AG09319 (cell line): ENCODE measurements at places on chromosomes 12 and 14.

GRCh38 chr14:39991041-39991440 is 558.8 kb upstream of the FBXO33 start:
- DNase-seq = no peak

DNA sequence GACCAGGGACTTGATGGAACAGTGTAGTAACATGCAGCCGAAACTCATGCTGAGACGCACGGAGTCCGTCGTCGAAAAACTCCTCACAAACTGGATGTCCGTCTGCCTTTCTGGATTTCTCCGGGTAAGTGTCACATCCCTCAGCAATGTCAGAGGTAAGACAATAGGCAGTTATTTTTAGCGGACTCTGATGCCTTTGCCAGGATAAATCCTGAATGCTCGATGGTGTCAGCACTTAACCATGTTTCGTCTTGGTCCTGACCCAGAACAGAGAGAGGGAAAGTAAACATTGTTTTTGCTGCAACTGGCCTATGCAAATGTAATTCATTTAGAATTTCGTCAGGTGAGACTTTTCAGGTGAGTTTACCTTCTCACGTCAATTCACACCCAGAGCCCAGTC is 112.3 kb downstream of the PLXNC1 start:
- DNase-seq = no peak

- no peak for DNase-seq
Measured at GRCh38 chr12:6229224-6230218, 29.3 kb downstream of the CD9 start.

DNA sequence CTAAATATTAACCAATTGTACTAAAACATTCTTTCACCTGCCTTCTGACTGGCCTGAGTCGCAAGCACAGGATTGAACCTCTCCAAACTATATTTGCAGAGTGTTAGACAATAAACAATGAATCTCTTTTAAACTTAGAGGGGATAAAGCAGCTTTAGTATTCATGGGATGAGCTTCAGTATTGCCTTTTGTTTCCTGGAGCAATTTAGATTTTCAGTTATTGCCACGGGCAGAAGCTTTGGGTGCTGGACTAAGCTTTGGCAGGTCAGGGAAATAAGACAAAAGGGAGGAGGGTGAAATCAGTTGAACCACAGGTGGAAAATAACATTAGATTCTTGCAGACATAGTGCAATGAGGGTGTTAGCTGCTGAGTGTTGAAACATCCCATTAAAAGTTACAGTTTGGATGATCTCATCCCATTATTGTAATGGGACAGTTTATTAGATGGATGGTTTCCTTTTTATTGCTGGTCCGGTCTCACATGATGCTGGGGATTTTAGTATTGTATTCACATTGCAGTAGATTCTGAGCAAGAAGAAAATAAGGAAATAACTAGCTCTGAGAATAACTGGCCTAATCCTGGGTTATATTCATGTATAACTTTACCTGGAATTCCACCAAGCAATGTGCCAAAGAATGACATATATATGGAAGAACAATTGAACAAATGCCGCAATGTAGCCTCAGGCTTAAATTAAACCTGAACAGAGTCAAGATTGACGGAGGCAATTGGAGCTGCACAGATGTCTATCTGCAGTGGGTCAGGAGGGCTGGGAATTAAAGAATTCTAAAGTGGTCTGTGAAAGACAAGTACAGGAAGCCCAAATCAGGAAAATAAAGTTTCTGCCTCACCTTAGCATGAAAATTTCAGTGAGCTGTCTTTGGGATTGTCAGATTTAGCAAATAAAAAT is 1092.8 kb upstream of the SEL1L start:
- no peak for DNase-seq

- DNase-seq = no peak
Measured at GRCh38 chr14:92754966-92755365, 6.5 kb upstream of the LGMN start.

- DNase-seq = no peak
Measured at GRCh38 chr12:4447151-4447550, 1.5 kb upstream of the FGF6 start.

GRCh38 chr12:131494741-131495524 is 216.0 kb upstream of the SFSWAP start:
- no peak for DNase-seq

DNA sequence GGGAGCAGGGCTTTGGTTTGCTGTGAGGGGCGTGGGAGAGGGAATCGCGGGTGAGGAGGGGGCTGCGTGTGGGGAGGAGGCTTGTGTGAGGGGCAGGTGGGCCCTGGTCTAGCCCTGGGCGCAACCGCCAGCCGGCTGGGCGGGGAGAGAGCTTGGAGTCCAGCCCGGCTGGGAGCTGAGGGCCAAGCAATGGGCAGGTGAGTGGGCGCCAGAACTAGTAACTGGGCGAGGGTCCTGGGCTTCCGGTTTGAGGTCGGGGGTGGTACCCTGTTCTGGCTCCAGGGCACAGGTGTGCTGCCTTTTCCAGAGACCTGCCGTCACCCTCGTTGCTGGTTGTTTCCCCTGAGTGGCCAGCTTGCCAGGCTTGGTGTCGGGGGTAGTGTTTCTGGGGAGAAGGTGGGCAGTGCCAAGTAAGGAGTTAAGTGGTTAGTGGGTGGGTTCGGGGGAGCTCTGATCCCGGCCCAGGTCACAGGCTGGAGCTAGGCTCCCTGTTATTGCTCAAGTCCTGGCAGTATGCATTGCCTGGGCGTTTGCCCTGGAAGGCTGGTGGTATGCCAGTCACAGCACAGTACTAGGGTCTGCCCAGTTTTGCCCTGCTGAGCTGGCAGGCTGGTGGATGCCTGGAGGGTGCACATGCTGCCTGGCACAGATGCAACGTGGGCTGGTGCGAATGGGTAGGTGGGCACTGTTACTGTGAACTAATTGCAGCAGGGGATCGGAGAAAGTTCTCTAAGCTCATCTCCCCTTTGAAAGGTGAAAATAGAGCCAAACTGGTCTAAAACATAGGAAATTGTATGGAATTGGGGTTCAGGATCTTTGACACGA is 683 bp downstream of the CIPC start:
- no peak for DNase-seq
